ENCODE measurements at places on chromosomes 11 and 22.

GRCh38 chr11:131925829-131926228, 555.4 kb downstream of the NTM start:
- no peak for DNase-seq

GRCh38 chr11:61445516-61445915, 15.6 kb downstream of the SDHAF2 start:
- no peak for DNase-seq

- DNase-seq = no peak
These were observed 100.2 kb downstream of the TBC1D22A start for GRCh38 chr22:46862418-46863324.

DNA sequence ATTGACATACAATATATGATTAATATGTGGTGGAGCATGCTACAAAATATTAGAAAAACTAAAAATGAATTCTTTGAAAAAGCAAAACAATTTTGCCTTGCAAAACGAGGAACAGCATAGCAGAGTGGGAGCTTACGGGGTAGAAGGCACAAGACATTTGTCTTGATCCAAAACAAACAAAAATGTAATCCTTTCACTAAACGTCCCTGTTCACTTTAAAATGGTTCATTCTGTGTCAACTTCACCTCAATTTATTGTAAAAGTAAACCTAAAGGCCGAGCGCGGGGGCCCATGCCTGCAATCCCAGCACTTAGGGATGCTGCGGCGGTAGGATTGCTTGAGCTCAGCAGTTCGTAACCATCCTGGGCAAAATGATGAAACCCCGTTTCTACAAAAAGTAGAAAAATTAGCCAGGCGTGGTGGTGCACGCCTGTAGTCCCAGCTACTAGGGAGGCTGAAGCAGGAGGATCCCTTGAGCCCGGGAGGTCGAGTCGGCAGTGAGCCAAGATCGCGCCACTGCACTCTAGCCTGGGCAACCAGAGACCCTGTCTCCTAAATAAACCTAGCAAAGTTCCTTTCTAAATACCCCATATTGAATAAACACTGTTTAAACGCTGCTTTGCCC, 2.0 kb downstream of the PRDM10 start:
- DNase-seq = no peak

DNA sequence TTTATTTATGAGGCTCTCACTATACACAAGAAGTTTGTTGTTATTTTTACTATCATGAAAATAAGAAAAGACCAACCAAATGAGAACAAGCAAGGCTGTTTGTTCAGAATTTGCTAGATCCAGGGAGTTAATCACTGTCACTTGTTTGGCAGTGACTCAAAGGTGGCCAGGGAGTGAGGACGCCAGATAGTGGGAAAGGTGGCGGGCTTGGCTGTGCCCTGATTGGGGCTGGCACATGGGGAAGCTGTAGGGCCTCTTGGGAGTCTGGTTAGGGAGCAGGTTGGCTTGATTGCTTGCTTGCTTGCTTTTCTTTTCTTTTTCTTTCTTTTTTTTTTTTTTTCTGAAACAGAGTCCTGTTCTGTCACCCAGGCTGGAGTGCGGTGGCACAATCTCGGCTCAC, 53.1 kb upstream of the SLC22A12 start:
- DNase-seq = no peak

- DNase-seq = no peak
These were observed 29.4 kb downstream of the CALCA start for GRCh38 chr11:14942745-14943144.

DNA sequence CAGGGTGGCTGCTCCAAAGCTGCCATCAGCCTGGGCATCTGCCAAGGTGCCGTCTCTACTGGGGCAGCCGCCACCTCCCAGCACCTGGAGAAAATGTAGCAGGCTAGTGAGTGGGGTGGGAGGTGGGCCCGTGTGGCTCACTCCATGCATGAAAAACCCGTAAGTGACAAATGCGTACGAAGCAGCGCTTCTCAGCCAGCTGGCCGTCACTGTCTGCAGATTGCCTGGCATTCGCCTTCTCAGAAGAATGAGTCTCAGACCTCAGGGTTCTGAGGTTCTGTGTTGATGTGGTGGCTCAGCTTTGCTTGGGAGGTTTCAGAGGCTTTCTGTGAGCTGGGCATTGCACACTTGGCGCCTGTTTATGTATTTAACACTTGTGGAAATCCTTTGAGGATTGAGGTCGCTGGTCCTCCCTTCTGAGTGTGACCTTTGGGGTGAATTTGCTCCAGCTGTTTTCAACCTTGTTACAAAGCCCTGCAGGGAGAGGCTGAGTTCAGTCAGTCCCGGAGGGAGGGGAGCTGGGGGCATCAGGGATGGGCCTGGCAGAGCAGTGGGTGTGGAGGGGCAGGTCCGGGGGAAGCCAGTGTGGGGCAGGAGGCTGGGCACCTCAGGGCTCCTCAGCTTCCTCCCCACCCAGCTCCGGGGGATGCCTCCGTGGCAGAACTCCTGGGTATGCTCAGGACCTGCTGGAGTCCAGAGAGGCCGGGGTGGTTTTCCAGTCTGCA, 977.0 kb downstream of the TBC1D22A start:
- DNase-seq = no peak

DNA sequence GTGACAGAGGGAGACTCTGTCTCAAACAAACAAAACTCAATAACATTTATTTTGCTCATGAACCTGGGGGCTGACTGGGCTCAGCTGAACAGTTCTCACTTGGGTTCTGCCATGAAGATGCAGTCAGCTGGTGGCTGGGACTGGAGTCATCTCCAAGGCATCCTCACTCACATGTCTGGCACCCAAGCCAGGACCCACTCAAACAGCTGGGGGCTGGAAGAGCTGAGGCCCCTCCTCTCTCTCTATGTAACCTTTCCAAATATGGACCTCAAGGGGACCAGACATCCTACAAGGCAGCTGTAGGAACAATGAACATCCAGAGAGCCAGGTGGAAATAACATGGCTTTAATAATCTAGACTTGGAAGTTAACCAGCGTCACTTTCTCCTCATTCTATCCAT, 16.8 kb downstream of the HSPA8 start:
- no peak for DNase-seq

DNA sequence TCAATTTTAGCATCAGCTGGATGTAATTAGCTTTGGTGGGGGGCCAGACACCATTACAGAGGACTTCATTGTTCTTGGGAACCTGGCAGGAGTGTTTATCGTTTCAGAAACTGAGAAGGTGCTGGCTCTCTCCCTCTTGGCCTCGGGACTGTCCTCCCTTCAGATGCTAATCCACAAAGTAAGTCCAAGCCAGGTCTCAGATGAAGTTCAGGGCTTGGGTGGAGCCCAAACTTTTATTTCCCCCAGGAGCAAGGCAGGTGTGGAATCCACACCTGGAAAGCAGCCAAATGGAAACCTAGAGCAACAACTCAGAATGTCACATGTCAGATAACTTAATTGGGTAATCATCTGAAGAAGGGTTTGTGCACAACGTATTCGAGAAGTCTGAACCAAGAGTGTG, 119.2 kb downstream of the ME3 start:
- no peak for DNase-seq

- no peak for DNase-seq
These were observed 1.1 kb upstream of the FBXO7 start for GRCh38 chr22:32473388-32473952.

DNA sequence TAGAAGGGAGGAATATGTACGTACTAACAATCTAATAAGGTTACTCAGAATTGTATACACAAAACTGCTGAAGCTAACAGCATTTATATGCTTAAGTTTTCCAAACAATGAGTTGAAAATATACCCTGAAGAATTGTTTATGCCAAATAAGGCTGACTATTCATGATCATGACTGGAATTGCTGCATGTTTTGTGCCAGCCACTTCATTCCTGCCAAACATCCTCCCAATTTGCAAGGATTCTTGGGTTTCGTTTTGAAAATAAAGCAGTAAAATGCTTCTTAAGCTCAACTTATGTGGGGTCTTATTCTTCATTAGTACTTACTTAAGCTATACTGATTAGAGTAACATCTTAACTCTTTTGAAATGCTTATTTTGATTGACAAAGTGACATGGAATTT, 149.0 kb downstream of the SPON1 start:
- DNase-seq = no peak

DNA sequence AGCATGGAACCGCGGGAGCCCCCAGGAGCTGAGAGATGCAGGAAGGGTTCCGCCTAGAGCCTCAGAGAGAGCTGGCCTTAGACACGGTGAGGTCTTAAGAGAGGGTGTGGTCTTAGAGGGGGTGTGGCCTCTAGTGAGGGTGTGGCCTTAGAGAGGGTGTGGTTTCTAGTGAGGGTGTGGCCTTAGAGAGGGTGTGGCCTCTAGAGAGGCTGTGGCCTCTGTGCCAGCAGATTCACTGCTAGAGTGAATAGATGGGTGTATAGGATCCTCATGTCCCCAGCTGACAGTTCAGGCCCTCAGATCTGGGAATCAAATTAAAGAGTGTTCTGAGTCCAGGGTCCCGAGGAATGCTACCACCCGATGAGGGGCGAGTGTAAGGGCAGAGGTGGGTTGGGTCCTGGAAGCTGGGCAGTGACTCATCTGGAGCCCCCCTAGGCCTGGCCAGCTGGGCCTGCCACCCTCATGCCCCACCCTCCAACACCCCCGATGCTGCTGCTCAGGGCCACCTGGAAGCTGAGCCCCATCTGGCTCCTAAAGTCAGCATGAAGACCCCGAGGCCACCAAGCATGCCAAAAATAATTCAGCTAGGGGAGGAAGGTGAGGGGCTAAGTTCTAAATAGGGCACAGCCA, 49.5 kb downstream of the IGF2 start:
- DNase-seq = no peak

DNA sequence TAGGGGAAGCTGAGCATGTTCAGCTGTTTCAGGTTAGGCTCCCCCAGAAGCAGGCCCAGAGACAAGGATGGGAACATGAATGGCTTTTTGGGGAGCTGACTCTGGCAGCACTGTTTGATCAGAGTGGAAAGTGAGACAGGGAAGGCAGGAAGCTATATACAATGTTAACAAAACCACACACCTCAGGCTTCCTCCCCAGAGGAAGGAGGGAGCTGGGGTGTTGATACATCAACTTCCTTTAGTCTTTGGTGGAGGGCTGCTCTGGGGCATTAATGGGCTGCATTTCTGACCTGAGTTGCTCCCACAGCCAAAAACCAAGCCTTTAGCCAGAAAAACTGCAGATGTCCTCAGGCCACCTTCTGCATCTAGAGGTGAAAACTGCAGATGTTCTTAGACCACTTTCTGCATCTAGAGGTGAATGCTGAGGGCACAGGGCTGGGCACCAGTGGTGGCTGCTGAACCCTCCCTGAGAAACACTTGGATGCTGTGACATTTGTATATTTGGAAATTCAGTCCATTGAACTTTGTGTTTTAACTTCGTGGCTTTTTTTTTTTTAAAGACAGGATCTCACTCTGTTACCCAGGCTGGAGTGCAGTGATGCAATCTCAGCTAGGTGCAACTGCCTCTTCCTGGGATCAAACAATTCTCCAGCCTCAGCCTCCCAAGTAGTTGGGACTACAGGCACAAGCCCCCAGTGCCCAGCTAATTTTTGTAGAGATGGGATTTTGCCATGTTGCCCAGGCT, 49.9 kb downstream of the KIAA1671 start:
- DNase-seq = no peak

GRCh38 chr11:105023003-105023402, at the start of gene CASP5:
Gene CASP5 (minus strand): TSS chr11:105023168. CDS start chr11:105023136, 32 bp downstream.
- no peak for DNase-seq

- DNase-seq = no peak
These were observed 12.4 kb downstream of the C1QTNF6 start for GRCh38 chr22:37175414-37176281.

- DNase-seq = no peak
These were observed 42.0 kb downstream of the SERPINH1 start for GRCh38 chr11:75603791-75604736.

DNA sequence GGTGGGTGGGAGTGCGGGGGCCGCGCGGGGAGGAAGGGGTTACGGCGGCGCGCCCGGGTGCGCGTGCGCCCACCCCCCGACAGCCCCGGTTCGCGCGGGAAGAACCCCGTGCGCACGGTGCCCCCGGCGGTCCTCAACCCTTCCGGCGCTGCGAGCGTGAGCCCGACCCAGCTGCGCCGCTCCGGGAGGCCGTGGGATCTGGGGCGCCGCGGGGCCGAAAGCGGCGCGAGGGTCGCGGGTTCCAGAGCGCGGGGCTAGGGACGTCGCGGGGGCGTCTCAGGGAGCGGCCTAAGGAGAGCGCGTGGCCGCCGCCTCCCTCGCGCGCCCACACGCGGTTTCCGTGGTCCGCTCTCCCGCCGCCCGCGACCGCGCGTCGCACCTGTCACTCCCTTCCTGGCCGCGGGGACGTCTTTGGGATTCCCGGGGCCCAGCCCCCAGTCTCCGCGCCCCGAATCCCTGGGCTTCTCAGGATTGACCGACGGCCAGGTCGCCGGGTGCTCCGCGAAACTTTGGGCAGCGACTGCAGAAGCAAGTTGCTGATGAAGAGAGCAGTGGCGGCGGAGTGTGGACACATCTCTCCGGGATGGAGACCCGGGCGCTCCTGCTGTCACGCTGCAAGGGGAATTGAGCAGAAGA, 582 bp downstream of the SREBF2 start:
- peak; percentile 32 for DNase-seq

GRCh38 chr22:43273902-43274484, 69.2 kb downstream of the SCUBE1 start:
- DNase-seq = no peak

GRCh38 chr11:70246196-70246595, 24.3 kb upstream of the PPFIA1 start:
- no peak for DNase-seq

- DNase-seq = no peak
These were observed 118.3 kb upstream of the RCN1 start for GRCh38 chr11:31972623-31973022.

DNA sequence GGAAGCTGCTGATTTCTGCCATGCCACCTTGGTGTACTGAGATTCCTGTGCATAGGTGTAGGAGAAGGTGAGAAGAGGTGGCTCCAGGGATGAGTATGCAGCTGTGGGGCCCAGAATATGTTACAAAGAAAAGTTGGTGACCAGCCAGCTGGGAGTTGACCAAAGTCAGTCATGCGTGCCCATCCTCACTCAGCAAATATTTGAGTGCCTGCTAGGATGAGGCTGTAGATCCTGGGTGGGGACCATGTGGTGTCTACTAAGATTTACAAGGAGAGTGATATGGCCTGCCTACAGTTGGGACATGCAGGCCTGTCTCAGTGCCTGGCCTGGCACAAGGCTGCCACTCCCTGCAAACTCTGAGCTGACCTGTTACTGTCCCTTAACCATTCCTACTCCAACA, 19.4 kb downstream of the RNF185 start:
- DNase-seq = no peak

DNA sequence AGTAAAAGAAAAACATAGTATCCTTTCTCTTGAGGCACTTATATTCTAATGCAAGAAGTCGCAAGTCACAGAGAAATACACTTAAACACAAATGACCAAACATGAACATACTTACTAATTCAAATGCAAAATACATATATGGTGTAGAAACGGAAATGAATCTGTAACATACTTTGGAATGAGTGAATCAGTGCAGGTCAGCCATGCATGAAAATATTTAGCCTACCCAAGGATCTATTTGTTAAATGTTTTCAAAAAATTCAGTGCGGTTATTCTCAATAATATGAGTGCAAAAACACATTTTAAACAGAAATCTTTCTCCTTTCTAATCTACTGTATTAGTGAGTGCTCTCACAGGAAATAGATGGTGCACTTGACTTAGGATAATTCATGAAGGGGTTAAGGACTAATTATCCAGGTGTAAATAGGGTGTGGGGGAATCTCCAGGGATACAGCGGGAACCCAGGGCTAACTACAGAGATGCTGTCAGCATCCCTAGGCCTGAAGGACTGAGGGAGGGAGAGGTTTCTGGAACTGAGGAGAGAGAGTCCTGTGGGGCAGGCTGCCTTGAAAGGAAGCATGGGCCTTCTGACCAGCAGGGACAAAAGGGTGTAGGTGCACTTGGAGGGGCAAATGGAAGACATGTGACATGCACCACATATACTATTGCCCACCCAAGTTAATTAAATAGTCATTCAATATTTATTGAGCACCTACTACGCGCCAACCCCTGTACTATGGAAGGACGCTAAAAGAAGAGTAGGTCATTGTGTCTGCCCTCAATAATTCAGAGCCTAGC, 139.2 kb downstream of the MAML2 start:
- DNase-seq = no peak
